NCI-H446 treated with DMSO at 0.1 percent for 48 hours (cell line): ENCODE measurements at places on chromosomes 5 and 9.
A peak's percentile ranks its signal among the peaks of the same experiment; 100 is the strongest.

DNA sequence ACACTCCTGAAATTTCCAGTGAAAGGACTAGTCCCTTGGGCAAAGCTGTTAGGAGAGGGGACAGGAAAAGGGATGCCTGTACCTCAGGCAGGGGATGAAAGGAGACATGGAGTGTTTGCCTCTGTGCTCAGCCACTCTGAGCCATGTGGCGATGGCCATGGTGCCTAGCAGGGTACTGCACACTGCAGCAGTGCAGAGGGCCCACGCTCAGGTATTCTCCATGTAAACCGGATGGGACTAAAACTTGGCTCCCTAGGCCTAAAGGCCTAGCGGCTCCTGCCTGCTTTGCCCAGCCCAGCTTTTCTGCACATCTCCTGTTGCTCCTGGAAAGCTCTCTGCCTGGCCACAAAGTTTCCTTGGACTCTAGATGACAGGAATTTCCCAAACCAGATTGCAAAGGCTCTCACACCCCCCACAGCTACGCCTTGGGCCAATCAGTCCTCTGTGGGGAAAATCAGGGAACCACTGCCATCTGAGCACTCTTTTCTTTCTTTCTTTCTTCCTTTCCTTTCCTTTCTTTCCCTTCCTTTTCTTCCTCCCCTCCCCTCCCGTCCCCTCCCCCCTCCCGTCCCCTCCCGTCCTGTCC, 44.3 kb downstream of the HABP4 start:
- no peak for DNase-seq

DNA sequence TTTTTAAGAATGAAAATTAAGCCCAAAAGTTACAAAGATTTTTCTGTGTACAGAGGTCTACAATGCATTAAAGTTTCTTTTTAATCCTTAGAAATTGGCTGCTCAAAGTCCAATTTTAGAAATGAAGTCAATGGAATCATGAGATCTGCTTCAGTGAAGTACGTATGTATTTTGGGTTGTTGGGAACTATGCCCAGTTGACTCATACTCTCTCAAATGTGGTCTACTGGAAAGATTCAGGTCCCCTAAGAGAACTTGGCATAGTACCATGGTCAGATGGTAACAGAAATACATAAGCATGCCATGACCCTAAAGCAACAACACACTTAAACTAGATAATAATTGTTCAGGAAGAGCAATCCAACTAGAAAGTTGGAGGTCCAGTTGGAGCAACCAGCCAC, 23.0 kb downstream of the FBLL1 start:
- DNase-seq: peak; percentile 92

- DNase-seq: no peak
Measured at GRCh38 chr5:20113931-20114330, 125.9 kb upstream of the CDH18 start.

- DNase-seq: no peak
Measured at GRCh38 chr9:79396168-79396567, 175.6 kb upstream of the TLE4 start.

GRCh38 chr5:1390861-1391600, 46.1 kb upstream of the CLPTM1L start:
- no peak for DNase-seq

DNA sequence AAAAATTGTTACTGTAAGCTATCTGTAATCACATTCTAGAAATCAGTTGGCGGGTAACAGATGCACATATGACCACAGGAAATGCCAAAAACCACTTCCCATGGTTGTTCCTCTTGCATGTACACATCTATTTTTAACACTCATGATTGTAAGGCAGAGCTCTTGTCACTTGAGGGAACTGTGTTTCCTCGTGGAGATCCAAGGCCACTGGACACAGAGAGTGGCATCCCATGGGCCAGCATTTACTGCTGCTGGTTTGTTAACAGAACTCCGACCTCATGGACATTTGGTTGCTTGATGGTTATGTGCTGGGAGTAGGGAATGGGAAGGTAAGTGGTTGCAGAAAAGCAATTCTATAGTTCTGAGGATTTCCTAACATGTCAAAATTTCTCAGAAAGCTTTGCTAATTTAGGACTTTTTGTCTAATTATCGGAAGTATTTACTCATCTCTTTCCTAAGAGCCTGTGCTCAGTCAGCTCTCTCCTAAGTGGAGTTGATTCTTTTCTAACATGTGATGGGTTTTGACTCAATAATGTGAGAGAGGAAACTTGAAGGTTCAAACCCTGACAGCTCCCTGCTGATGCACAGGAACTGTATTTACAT, 202.0 kb upstream of the NR3C1 start:
- DNase-seq: no peak

- DNase-seq: no peak
Measured at GRCh38 chr5:64865662-64866061, 96.9 kb downstream of the CWC27 start.

DNA sequence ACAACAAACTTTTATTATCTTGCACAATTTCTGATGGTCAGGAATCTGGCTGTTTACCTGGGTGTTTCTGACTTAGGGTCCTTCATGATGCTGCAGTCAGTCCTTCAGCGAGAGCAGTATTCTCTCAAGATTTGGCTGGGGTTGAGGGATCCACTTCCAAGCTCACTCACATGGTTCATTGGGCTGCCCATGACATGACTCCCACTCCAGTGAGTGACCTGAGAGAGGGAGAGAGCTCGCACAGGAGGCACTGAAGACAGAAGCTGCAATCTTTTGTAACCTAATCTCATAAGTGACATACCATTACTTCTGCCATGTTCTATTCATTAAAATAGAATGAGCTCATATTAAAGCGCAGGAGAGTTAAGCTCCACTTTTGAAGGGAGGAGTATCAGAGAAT, 212.6 kb downstream of the SPATA31D1 start:
- no peak for DNase-seq

DNA sequence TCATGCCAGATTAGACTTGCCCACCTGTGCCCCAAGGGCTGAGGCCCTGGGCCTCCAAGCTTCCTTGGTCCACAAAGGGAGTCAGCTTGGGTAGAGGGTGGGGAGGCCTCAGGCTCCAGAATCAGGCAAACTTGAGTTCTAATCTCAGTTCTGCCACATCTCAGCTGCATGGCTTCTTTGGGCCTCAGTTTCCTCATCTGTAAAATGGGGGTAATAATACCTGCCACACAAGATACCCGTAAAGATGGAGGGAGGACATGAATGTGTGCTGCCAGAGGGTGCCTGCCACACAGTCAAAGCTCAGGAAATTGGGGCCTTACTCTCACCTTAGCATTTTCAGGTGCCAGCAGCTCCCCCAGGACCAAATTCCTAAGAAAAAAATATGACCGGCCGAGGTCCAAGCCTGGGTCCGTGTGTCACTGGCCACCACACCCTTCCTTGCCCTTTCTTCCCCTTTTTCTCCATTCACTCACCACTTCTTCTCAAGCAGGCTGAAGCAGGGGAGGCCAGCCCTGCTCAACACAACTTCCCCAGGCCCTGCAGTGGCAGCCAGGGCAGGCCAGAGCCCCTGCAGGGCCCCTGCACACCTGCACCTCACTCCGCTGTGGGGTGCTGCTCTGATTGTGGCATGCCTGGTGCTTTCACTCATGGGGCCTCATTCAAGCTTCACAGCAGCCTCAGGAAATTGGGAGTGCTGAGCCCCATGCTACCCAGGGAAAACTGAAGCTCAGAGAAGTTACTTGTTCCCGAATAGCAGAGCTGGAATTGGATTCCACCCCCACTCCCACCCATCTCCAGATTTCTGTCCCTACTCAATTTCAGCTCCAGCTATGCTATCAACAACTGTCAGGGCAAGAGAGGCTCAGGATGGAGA, 3.9 kb downstream of the RGS14 start:
- DNase-seq: no peak

- DNase-seq: no peak
Measured at GRCh38 chr5:142878111-142878510, 107.9 kb downstream of the ARHGAP26 start.

- DNase-seq: no peak
Measured at GRCh38 chr5:37533851-37534250, 154.7 kb downstream of the WDR70 start.

DNA sequence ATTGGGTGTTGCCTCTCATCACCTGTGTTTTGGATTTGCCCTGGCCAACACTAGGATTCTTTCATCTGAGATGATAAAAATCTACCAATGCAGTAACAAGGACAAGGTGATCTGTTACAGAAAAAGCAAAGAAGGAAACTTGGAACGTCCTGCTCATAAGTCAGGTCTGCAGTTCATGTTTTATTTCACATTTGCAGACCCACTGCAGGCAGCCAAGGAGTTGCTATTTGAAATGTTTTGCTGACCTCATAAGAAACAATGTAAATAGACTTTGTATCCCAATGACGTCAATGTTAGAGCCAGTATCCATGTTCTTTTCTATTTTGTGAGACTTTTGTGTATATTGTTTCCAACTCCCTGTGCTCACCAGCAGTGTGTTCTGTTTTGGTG, 312.9 kb downstream of the DEPDC1B start:
- no peak for DNase-seq

GRCh38 chr5:132839426-132840301, 9.2 kb upstream of the SHROOM1 start:
- no peak for DNase-seq

DNA sequence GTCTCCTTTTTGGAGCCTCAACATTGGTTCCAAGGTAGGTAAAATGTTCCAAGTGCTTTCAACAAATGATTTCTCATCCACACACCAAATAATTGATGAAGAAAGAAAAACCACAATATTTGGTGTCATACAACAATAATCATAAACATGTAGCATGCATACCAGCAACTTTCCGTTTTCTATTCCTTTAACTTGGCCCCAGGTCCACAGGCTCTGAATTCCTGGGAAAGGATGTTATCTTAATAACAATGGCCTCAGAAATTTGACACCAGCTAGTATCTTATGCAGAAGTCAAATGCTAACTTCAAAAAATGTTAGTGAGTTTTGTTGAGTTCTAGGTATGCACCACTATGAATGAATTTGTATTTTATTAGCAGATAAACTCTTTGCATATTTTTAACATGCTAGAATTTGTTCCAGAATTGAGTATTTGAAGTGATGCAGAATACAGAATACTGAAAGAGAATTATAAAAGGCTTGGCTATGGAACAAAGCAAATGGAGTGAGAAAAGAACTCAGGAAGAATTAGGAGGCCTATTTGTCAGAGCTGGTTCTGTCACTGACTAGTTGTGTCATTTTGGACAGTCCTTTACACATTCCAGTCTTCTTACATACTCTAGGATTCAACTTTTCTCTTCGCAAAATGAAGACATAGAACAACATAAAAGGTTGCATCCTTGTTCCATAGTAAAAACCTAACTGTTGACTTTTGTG, 435.3 kb upstream of the TNC start:
- no peak for DNase-seq

DNA sequence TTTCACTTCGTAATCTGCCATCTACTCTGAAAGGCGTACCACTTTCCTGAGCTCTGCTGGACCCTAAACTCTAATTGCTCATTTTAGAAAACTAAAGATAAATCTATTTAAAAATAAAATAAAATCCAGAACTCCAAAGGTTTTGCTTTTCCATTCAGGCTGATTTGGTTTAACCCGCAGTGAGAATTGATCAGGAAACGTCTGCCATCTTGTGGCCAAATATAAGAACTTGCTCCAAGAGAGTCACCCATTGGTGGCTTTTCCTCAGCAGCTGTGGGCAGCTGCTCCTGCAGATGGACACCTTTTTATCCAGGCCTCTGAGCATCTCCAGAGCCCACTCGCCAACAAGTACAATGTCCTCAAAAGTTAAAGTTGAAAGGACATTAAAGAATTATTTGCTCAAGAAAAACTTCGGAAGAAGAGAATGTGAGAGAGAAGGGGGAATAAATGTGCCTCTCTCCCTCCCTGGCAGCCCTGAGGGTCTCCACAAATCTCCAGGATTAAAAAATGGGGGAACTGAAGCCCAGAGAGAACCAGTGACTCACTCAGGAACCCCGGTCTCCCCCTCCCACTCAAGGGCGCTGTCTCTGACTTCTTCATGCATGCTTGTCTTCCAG, 4.1 kb downstream of the SAXO1 start:
- peak; percentile 15 for DNase-seq

GRCh38 chr5:83430130-83431010, 41.2 kb upstream of the VCAN start:
- peak; percentile 37 for DNase-seq
